ENCODE measurements at places on chromosomes 1 and 21.

DNA sequence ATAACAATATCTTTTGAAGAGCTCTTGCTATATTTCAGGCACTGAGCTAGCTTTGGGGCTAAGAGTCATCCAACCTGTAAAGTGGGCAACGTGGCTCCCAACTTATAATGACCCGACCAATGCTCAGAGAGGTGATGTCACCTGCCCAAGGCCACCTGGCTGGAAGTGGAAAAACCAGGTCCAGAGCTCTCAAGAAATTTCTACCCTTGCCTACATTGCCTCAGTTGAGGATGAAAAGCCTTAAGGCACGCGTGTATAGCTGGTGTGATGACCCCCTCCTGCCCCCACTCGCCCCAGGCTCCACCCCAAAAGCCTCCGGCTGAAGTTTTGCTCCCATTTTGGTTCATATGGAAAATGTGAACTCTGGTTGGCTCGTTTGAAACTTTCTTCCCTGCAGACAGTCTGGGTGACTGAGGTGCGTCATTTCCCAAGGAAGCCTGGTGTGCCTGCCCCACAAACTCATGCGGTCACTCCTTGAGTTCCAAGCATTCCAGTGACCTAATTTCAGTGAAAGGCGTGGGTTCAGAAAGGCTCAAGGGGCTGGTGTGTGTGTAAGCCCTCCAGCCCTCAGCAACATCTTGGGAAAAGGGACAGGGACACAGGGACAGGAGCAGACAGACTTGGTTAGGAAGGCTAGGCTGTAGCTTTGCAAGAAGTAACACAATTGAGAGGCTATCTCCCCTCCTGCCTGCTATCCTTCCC lies 20.5 kb downstream of the HTR1D start:
- DNase-seq, result no peak

GRCh38 chr1:71656902-71657301 lies 576.1 kb upstream of the ZRANB2 start:
- DNase-seq, result no peak

DNA sequence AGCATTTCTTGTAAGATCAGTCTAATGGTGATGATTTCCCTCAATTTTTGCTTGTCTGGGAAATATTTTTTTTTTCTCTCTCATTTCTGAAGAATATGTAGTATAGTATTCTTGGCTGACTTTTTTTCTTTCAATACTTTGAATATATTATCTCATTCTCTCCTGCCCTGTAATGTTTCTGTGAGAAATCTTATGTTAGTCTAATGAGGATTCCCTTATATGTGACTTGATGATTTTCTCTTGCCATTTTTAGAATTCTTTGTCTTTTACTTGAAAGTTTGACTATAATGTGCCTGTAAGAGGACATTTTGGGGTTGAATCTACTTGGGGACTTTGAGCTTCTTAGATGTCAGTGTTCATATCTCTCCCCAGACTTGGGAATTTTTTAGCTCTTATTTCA lies 40.0 kb upstream of the PCBP3 start:
- no peak for DNase-seq

DNA sequence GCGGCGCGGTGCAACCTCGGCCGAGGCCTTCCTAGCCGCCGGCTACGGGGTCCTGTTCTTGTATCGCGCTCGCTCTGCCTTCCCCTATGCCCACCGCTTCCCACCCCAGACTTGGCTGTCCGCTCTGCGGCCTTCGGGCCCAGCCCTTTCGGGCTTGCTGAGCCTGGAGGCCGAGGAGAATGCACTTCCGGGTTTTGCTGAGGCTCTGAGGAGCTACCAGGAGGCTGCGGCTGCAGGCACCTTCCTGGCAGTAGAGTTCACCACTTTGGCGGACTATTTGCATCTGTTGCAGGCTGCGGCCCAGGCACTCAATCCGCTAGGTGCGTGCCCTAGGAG lies 379 bp downstream of the PPCS start:
- no peak for DNase-seq

GRCh38 chr1:15983275-15983674 lies 7.4 kb upstream of the ZBTB17 start:
- no peak for DNase-seq

GRCh38 chr1:204087893-204088528 lies 15.1 kb downstream of the SOX13 start:
- no peak for DNase-seq

- no peak for DNase-seq
Observed at GRCh38 chr1:247077876-247078257, 744 bp downstream of the ZNF670 start.

DNA sequence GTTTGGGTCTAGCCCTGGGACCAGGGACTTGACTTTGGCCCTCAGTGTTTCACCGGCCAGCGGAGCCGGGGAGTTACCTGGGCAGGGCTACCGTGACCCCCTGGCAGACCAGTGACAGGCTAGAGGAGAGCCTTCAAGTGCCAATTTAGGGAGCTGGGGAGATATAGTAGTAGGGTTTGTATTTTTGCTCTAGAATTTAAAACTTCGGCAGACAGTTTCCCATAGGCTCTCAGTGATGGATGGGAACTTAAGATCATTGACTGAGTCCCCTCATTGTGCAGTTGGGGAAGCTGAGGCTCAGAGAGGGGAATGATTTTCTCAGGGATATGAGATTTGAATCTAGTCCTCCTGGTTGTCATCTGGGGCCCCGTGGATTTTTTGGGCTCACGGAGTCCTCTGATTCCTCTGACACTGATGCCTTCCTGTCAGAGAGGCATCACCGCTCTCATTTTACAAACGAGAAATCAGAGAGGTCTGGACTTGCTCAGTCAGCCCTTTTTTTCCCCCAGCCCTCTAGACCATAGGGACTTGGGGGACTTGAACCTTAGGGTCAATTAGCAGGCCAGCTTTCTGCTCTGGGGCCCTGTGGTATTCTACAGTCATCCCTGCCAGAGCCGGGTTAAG lies 58.3 kb upstream of the ACOT11 start:
- DNase-seq, result no peak

DNA sequence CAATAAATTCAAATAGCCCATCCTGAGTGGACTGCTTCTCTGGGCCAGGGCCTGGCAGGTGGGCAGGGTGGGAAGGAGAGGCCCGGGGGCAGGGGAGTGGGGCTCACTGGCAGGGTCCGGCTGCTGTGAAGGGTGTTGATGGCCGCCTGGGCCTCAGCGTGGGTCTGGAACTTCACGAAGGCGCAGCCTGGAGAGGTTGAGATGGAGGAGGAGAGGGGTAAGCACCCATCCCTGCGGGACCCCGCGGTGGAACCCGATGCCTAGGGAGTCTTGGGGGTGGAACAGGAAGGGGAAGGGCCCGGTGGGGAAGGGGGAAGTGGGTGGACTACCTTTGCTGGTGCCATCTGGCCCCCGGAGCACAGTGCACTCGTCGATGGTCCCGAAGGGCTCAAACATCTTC lies 7.7 kb downstream of the CELF3 start:
- DNase-seq, result no peak

GRCh38 chr1:147384804-147385203 lies 142.3 kb downstream of the CHD1L start:
- no peak for DNase-seq

DNA sequence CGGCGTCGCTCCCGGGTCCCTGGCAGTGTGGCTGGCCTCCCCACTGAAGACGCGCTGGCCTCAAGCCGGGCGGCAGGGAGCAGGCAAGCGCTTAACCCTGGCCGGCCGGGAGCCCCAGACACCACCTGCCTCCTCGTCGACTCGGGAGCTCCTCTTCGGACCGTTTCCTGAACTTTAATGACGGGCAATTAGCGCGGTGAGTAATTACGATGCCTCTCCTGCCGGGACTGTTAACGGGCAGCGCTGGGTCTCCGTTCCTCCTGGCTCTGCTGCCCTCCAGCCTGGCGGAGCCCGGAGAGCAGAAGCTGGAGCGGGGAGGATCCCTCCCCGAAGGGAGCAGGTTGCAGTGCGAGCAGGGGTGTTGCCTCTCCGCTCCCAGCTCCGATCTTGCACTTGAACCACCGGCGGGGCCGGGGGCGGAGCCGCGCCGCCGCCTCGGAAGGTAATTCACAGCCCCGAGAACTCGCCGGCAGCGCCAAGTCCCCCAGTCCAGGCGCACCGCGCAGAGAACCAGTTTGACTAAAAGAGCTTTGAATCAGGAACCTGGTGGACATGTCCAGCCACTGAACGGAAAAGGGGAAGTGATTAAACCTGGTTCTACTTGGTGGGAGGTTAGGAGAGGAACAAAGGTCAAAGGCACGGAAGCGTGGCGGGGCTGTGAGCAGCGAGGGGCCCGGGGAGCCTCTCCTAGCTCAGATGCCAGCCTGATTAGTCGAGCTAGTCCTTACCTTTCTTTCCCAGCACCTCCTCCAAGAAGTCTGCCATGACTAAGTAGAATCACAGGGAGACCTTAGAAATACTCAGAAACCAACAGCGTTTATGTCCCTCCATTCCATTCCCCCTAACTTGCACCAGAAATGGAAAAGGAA lies 18.3 kb upstream of the PLEKHA6 start:
- no peak for DNase-seq

- DNase-seq, result no peak
Observed at GRCh38 chr1:235918465-235918864, 51.8 kb upstream of the LYST start.

DNA sequence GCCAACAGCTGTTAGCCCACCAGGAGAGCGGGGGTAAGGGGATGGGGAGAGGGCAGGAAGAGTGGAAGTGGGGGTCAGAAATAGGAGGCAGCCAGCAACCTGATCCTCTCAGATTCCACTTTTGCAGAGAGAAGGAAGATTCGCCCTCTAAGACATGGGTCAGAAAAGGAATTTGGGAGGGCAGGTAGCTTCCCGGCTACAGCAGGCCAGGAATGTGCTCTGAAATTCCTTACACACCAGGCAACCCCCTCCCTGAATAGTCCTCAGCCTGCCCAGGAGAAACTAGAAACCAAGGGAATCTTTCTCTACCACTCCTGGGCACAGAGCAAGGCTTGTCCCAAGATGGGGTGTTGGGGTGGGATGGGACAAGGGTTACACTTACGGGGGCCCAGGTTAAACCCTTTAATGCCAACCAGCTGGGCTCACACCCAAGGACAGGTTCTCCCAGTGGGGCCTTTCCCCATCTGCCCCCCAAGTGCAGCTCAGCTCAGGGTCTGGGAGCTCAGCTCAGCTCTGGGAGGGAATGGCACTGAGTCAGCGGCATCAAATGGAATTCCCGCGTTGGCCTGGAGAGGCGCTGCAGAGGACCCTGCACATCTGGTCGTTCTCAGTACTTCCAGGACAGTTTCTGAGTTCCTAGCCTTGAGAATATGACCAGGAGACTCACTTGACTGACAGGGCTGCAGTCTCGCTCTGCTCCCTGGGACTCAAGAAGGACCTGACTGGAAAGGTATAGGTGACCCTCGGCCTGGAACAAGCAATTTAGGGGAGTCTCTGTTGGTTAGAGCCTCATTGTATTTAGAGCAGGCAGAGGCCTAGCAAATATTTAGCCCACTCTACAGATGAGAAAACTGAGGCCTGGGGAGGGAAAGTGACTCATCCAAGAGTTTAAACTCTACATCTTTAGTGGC lies 761 bp downstream of the TNNT2 start:
- no peak for DNase-seq

GRCh38 chr21:44887126-44887806 lies 13.8 kb upstream of the PTTG1IP start:
- DNase-seq, result no peak

DNA sequence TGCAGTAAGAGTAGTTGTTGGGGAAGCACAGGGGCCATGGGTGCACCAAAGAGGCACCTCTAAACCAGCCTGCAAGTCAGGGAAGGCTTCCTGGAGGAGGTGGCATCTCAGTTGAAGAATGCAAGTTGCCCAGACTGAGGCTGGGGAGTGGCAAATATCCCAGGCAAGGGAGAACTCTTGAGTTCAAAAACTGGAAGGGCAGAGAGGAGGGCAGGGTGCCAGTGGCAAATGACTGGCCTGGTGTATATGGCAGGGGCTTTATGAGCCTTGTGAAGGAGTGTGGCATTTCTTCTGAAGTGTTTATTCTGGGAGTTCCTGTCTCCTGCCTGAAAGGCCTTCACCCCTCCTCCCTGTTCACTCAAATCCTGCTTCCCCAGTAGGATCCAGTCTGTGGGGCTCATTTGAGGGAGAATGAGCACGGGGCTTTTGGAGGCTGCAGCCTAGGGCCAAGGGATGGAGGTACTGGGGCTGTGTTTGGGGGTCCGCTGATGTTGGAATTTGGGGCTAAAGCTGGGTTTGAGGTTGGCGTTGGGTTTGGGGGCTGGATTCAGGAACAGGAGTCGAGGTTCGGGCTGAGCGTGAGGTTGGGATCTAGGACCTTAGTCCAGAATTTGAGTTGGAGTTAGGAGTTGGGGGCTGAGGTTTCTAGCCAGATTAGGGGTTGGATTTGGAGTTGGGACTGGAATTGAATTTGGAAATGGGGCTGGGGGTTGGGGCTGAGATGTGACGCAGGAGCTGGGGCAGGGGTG lies at the start of gene TMEM125:
Gene TMEM125 (plus strand): TSS at position 357 of the 749 bp plus-strand sequence. CDS start 2,740 bp downstream, outside the sequence.
- DNase-seq, result no peak

DNA sequence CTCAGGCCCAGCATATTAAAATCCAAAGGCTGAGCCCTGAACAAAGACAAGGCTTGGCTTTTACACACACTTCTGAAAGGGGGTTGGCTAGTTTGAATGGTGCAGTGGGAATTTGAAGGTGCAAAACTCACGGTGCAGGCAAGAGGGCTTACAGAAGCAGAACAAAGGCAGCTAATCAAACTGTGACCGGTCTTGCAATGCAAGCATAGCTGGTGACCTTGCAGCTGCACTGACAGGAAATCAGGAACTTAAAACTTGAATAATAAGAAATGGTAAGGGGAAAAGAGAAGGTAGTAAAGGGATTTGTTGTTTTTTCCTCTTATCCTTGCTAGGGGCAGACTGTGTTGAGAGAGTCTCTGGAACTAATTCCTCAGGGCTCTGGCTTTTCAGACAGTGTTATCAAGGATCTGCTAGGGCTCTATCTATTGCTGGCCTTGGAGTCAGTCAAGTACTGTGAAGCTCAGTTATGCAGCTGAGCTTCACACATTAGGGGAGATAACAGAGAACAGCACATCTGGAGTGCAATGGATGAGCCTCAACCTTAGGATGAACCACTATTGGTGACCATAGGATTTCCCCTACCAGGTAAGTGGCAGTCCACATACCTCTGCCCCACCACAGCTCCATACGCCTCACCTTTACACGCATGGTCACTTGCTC lies 97.6 kb downstream of the PPIAL4G start:
- DNase-seq, result no peak

GRCh38 chr1:2791027-2791760 lies 10.3 kb downstream of the TTC34 start:
- no peak for DNase-seq

DNA sequence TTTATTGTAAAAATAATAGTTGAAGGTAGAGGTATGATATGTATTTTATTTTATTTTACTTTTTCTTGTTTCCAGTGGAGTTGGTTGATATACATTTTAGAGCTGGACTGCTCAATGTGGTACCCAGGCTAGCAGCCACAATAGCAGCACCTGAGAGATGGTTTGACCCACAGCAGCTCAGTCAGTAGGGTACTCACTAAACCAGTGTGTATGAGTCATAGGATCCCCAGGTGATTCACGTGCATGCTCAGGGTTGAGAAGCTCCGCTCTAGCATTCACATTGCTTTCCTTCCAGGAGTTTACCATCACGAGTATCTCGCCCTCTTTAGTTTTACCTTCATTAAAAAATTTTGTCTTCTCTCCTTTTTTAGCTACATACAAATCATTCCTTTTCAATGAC lies 96.0 kb upstream of the PAXBP1 start:
- no peak for DNase-seq

DNA sequence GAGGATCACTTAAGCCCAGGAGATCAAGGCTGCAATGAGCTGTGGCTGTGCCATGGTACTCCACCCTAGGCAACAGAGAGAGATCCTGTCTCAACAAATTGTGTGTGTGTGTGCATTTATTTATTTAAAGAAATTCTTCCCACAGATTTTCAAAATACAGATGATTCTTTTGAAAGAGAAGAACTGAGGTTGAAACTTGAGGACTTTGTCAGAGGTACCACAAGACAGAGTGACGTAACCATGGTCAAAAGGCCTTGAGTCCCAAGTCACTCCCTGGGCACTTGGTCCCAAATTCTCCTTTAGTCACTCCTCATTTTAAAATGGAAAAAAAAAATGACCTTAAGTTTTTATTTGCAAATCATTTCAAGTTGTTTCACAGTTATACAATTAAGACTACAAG lies 57.4 kb downstream of the TIAM1 start:
- DNase-seq, result no peak
